AG08395 (cell line): ENCODE measurements at places on chromosomes 12 and 14.

GRCh38 chr14:105476097-105476830, 1.6 kb downstream of the CRIP2 start:
- DNase-seq = peak; percentile 55

GRCh38 chr12:132500142-132500855, 10.3 kb downstream of the FBRSL1 start:
- no peak for DNase-seq

DNA sequence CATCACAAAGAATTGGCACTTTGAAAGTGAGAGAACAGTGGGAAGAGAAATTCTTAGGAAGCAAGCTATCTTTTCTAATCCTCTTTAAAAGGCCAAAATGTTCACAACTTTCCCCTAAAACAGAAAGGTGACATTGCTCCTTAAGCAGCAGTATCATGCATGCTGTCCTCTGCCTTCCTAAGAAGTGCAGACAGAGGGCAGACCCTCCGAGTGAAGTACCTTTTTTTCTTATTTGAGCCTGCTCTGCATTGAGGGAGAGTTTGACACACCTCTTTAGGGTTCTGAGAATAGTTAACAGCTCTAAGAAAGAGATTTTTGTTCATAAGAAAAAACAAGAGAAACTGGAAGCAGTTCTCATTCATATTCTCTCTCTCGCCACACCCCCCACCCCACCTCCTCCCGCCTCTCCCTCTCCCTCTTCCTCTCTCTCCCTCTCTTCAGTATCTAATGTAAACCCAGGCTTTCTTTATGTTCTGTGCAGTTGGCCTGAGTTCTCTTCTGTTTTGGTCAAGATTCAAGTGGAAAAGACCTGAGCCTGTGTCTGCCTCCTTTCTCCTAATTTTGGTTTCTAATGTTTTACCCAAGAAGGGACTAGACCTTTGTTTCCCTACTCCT, 709.1 kb downstream of the DIO2 start:
- DNase-seq = no peak

GRCh38 chr12:46956451-46957035, 122.9 kb upstream of the PCED1B start:
- no peak for DNase-seq

GRCh38 chr12:32478858-32479725, 79.7 kb downstream of the FGD4 start:
- no peak for DNase-seq

DNA sequence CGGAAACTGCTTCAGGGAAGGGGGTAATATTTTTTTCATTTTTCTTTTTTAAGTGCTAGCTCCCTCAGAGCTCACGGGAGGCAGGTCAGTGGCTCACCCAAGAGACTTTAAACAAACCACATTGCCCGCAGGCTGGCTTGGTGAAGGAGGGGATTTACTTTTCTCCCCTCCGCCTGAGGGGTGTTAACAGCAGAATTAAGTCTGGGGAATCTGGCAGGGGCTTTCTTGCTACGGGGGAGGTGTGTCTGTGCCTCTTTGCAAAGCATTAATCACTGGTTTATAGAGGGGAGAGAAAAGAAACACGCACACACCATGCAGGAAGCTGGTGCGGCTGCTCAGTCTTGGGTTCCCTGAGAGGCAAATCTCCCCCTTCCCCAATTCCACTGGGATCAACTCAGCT, 26.2 kb upstream of the TBX3 start:
- DNase-seq = no peak

DNA sequence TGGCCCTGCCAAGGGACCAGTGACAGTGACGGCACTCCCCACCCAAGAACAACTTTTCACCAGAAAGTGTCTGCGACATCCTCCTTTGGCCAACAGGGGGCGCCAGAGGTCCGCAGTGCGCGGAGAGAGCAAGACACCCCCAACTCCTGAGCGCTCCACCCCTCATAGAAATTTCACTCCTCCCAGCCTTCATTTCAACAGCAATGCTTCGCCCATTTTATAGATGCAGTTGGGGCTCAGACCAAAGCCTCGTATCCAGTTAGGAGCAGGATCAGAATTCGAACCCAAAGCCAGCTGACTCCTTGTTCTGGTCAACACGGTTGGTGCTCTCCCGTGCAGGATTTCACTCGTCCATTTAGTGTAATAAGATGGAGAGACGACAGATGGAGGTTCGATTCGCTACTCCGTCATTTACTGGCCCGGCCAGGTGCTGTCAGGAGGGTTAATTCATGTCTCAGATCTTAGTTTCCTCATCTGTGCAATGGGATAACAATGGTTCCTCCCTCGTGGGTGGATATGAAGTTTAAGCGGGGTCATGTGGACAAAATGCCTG, 2.4 kb upstream of the POP5 start:
- peak; percentile 79 for DNase-seq

- peak; percentile 12 for DNase-seq
These were observed 99.2 kb downstream of the SLC41A2 start for GRCh38 chr12:104858611-104859543.

DNA sequence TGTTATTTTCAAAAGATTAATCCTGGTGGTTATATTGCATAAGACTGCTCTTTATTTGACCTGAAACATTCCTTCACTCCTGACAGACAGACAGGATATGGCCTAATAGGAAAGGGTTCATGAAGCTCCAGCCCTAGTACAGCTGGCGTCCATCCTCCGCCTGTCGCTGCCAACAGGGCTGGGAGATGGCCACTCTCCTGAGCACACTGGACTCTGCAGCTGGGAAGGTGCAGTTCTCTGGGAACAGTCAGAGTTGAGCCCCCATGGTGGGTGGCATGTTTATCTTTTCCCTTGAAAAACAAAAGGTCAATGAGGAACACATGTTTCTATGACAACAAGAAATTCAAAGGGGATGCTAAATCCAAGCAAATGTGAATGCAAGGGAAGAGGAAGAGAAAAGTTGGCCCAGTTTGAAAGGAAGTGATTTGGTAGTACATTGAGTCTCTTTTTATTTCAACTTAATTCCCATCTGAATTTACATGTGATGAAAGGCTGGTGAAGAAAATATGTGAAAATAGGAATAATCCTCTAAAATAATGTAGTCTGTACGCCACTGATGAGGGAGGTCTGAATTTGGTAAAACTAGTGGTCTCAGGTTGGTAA, 89.9 kb upstream of the DCN start:
- no peak for DNase-seq

DNA sequence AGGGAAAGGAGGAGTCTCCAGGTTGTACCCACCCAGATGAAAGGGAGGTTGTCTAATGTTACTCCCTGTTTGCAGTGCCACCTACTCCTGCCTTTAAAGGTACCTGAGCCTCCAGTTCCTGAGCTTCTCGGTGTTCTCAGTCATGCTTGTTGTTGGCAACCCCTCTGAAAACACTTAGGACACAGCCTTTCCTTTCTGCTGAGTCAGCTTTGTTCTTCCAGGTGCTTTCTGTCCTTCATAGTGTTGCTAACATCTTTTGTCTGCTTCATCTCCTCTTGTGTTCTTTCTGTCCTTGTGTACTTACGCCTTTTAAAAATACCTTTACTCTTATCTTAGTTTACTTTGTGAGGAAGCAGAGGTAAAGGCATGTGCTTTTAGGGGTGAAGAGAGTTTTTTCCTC, 97.0 kb upstream of the NEDD1 start:
- DNase-seq = no peak

GRCh38 chr12:128811806-128812205, 12.0 kb downstream of the SLC15A4 start:
- DNase-seq = no peak

DNA sequence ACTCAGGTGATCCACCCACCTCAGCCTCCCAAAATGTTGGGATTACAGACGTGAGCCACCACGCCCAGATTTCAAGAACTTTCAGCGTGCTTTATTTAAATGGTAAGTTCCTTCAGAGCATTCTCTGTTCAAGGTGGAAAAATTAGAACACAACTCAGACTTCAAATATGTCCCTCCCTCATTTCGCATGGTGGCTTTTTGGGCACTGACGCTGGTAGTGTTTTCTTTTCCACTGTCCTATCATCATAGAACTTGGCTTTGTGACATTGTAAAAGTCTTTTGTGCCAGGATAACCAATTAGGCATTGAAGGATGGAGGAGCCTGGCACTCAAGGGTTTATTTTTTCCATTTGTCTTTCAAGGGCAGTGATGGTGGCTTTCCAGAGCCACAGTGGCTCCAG, 190.8 kb downstream of the NUAK1 start:
- no peak for DNase-seq

GRCh38 chr12:42761601-42762350, 172.2 kb upstream of the PRICKLE1 start:
- no peak for DNase-seq

DNA sequence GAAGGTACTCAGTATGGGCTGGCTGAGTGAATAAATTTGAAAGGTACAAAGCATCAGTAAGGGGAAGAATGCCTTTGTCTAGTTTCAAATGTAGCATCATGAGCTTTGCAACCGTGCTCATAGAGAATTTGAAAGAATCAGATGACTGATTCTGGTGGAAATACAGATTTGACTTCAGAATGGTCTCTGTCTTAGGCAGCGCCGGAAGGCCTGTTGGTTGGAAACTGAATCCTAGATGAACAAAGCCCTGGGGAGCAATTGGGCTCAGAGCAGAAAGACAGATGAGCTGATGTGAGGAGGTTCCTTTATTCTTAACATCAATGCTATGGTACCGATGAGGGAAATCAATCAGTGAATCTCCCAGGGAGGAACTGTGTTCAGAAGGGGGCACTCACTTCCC, 137.3 kb downstream of the SNAPC1 start:
- no peak for DNase-seq

DNA sequence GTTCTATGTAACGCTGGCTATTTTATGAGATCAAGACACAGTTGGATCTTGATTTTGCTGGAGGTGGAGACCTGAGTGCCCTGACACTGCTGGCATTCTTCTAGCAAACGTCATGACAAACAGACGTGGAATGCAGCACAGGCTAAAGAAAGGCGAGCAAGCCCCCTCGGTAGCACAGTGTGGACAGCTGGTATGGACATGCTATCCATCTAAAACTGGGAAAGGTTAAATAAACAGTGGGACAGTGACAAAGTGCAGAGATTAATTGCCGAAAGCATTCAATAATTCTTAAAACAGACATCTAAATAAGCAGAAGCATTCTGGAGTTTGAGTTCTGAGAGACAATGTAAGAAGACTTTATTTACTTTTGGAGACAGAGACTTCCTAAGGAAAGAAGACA, 237.2 kb downstream of the FBXL14 start:
- DNase-seq = peak; percentile 32

GRCh38 chr12:32089586-32089985, 17.1 kb upstream of the BICD1 start:
- peak; percentile 14 for DNase-seq

DNA sequence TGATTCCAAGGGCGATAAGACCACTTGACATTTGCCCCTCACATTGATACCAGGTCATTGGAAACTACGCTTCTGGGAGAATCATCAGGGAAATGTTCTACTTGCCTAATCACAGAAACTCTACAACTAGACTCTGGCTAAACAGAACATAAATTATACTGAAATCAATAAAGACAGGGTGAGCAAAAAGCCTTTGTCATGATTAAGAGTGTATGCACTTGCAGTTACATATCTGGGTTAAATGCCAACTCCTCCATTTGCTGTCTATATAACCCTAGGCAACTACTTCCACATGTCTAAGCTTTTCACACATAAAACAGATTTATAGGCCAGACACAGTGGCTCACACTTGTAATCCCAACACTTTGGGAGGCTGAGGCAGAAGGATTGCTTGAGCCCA, 125.7 kb downstream of the PHLDA1 start:
- no peak for DNase-seq

DNA sequence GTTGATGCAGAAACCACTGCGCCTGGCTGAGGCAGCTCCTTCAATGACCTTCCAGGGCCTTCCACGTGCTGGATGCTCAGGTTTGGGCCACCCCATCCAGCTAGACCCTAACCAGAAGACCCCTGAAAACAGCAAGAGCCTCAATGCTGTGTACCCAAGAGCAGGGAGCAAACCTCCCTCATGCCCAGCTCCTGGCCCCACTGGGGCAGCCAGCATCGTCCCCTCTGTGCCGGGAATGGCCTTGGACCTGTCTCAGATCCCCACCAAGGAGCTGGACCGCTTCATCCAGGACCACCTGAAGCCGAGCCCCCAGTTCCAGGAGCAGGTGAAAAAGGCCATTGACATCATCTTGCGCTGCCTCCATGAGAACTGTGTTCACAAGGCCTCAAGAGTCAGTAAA, 10.5 kb downstream of the OAS3 start:
- no peak for DNase-seq

DNA sequence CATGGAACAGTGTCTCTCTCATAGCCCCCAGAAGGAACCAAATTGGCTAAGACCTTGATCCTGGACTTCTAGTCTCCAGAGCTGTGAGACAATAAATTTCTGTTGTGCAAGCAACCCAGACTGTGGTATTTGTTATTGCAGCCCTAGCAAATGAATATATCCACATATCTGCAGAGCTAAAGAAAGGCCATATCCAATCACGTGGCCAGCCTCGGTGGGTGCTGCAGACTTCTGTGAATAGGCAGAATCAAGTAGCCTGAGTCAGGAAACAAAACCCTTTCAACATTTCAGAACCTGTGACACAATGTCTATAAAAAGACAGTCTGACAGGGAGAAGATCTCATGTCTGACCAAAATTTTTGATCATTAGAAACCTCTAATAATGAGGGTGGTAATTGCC, 71.0 kb upstream of the CPM start:
- no peak for DNase-seq

- DNase-seq = no peak
These were observed 25.0 kb upstream of the APPL2 start for GRCh38 chr12:105261010-105261409.

DNA sequence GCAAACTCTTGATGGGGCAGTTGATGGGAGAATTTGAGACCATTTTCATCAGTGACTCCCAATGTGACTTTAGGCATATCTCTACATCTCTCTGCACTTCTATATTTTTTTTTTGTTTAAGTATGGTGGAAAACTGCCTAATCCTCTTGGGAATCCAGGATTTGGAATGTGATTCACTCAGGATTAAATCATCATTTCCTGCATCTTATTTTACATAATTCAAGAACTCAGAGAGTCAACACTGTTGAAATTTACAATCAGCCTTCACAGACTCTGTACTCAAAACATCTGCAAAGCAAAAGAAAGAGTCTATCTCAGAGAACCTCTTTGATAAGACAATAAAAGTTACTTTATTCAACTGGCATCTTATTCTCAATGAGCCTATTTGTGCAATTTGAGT, 260.7 kb upstream of the NOS1 start:
- peak; percentile 22 for DNase-seq

DNA sequence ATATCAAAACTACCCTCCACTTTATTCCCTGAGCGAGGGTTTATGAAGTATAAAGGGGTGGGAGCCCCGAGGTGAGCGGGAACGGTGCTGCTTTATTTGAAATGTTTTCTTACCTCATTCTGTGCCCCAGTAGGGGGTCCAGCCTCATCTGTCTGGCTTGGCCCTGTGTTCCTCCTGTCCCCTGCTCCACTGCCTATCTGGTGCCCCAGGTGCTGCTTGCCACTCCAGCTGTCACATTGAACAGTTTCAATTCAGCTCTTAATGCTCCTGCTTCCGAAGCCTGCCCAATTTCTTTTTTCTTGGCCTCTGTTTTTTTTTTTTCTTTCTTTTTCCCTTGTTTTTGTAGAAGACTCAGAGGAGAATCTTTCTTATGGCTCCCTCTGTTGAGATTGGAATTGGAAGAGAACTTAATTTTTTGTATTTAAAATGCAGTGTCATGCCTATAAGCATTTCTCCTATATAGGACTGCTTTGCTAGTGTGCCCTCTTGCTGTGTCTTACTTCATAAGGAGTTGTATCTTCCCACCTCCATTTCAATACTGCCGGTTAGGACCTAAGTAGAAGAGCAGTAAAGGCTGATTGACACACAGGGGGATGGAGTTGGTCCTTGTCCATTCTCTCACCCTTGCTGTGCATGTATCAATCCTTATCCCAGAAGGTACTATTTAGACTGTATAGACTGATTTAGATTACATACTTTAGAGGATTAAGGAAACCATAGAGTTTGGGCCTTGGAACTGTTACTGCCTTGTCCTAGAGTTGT, 2.3 kb downstream of the ATXN7L3B start:
- DNase-seq = no peak
